ENCODE measurements at places on chromosomes 7 and 10. TPM values are rescaled to one million over a fixed set of nuclear protein-coding genes. Genes with fewer than 3 reads are reported as not detected.

GRCh38 chr10:122494173-122494820 lies 32.9 kb downstream of the HTRA1 start:
- H3K27me3 ChIP-seq = no peaks in the 10 kb centered on the region
- H3K4me3 ChIP-seq = peak overlapping the region; percentile 60
- H3K4me1 ChIP-seq = peaks cover 69% of the 10 kb centered on the region
- peaks cover 64% of the 10 kb centered on the region for H3K36me3 ChIP-seq
- H3K27ac ChIP-seq = peak overlapping the region; percentile 92

GRCh38 chr7:33550363-33550762 lies 355.0 kb upstream of the BMPER start:
- no peak overlapping the region for H3K27ac ChIP-seq
- DNase-seq = no peak
- H3K36me3 ChIP-seq = no peaks in the 10 kb centered on the region
- H3K27me3 ChIP-seq = no peaks in the 10 kb centered on the region
- no peak overlapping the region for H3K4me3 ChIP-seq

DNA sequence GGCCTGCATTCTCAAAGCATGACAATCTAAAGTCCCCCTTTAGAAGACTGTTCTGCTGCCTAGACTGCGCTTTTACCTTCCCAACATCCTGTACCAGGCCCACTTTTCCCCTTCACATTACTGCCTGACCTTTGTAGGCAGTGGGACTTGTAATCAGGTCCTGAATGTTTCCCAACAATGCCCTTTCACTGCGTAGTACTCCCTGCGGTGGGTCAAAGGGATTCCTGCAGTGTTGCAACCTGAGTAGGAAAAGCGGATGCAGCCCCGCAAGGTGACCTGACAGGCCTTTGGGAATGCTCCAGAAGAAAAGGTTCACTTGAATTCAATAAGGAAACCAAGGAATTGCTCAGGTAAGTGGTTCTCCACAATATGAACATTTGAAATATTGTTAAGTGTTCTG lies 4.9 kb upstream of the TCAF1 start:
- H3K36me3 ChIP-seq = no peaks in the 10 kb centered on the region
- H3K27me3 ChIP-seq = no peaks in the 10 kb centered on the region
- H3K4me3 ChIP-seq = no peak overlapping the region
- no peak for DNase-seq

DNA sequence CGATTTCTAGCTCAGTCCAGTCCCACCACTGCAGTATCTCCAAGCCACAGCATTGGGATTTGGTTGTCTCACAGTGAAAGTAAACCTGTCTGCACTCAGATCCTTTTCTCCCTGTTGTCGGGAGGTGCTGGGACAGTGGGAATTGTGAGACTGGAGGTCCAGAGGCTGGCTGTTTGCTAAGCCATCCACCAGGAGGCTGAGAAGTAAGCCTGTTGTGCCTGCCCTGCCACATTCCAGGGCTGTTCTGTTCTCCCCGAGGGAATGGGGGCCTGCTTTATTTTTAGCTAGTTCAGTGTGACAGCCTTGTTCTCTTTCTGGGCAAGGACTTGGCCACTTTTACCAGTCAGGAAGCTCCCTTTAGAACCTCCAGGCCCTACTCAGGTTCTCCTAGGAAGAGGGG lies 54.9 kb downstream of the HK1 start:
- peaks cover 54% of the 10 kb centered on the region for H3K4me1 ChIP-seq
- H3K36me3 ChIP-seq = peaks cover 36% of the 10 kb centered on the region
- peak overlapping the region; percentile 93 for H3K27ac ChIP-seq

- no peak overlapping the region for H3K4me3 ChIP-seq
- H3K36me3 ChIP-seq = peaks cover 7% of the 10 kb centered on the region
- no peaks in the 10 kb centered on the region for H3K27me3 ChIP-seq
- H3K27ac ChIP-seq = peak overlapping the region; percentile 17
Observed at GRCh38 chr7:131513245-131514061, 43.0 kb downstream of the PODXL start.

Gene SPDYE1
- total RNA-seq = not detected

DNA sequence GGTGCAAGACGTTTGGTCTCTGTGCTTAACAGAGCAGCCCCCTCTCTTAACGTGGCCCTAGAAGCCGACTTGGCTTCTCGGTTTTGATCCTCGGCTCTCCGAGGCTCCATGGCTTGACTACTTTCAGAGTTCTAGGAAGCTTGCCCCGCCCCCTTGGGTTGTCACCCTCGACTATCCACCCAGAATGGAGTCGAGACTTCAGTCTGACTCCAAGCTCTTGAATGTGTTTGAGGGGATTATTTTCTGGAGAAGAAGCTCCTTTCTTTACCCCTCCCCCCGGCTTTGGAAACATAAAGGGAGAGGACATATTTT lies 448 bp downstream of the SEC24C start:
- peak overlapping the region; percentile 100 for H3K27ac ChIP-seq
- peak overlapping the region; percentile 98 for H3K4me3 ChIP-seq
- no peaks in the 10 kb centered on the region for H3K27me3 ChIP-seq
- DNase-seq = peak; percentile 54
- H3K4me1 ChIP-seq = peaks cover 15% of the 10 kb centered on the region
- H3K36me3 ChIP-seq = peaks cover 68% of the 10 kb centered on the region

Gene FRAT1
- 2.1 TPM for total RNA-seq

Gene STK17A
- 51.6 TPM for total RNA-seq

GRCh38 chr7:8147760-8148463 lies 114.1 kb downstream of the ICA1 start:
- no peaks in the 10 kb centered on the region for H3K4me1 ChIP-seq
- no peak overlapping the region for H3K4me3 ChIP-seq
- DNase-seq = no peak
- H3K36me3 ChIP-seq = no peaks in the 10 kb centered on the region
- H3K27me3 ChIP-seq = no peaks in the 10 kb centered on the region

- H3K4me3 ChIP-seq = no peak overlapping the region
- peaks cover 13% of the 10 kb centered on the region for H3K36me3 ChIP-seq
- no peak overlapping the region for H3K27ac ChIP-seq
- H3K27me3 ChIP-seq = no peaks in the 10 kb centered on the region
- H3K4me1 ChIP-seq = no peaks in the 10 kb centered on the region
- peak; percentile 63 for DNase-seq
Observed at GRCh38 chr10:48406204-48406603, 99.7 kb downstream of the MAPK8 start.

DNA sequence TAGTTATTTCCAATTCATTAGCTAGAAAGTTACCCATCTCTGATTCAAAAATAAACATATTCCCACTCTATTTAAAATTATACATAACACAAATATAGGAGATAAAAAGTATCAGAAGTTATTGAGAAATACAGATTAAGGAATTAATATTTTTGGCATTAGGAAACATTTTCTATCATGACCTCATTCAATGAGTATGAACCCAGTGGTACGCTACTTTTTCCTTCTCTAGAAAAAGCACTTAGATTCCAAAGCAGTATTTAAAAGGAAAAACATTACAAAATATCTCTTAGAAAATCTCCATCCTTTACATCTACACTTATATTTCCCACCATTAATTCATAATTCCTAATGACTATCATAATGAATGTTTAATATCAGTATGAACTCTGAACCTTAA lies 240.6 kb upstream of the GNAI1 start:
- no peaks in the 10 kb centered on the region for H3K36me3 ChIP-seq
- H3K4me3 ChIP-seq = no peak overlapping the region
- no peaks in the 10 kb centered on the region for H3K4me1 ChIP-seq
- DNase-seq = no peak

Gene NAT16
- not detected for total RNA-seq

DNA sequence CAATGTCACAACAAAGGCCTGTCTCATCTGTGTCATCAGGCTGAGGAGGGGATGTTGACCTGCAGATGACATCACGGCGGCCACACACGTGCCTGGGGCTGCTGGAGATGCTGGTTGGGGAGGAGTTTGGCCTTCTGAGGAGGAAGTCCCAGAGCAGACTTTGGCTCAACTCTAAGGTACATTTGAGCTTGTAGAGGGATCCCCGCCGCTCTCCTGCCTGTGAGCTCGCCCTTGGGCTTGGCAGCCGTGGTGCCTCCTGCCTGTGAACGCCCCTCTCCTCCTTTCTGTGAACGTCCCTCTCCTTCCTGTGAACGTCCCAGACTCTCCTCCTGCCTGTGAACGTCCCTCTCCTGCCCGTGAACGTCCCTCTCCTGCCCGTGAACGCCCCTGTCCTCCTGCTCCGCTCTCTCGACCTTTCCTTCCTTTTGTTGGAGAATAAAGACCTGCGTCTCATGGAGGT lies 176.4 kb downstream of the DNAJB6 start:
- H3K36me3 ChIP-seq = no peaks in the 10 kb centered on the region
- peaks cover 18% of the 10 kb centered on the region for H3K27me3 ChIP-seq
- no peak overlapping the region for H3K27ac ChIP-seq
- no peak overlapping the region for H3K4me3 ChIP-seq
- no peaks in the 10 kb centered on the region for H3K4me1 ChIP-seq
- DNase-seq = no peak

GRCh38 chr7:22859641-22860290 lies 37.1 kb upstream of the TOMM7 start:
- H3K27me3 ChIP-seq = no peaks in the 10 kb centered on the region
- peak overlapping the region; percentile 87 for H3K27ac ChIP-seq
- DNase-seq = peak; percentile 79
- H3K4me3 ChIP-seq = peak overlapping the region; percentile 18

DNA sequence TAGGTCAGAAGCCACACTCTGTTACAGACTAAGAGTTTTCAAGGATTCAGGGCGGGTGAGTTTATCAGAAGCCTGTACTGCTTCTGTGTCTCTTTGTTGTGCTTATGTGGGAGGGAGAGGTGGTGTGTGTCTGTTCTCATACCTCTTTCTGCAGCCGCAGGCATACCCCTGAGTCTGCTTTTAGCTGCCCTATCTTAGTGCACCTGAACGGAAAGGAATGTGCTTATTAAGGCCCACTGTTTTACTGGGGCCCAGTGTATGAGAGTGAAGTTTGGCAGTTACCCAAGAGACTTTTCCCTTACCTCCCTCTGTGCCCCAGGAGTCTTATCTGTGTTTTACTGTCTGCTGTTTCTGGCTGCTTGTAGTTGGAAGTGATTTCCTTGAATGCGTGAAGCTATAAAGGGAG lies 104.3 kb downstream of the TYW1 start:
- H3K4me1 ChIP-seq = no peaks in the 10 kb centered on the region
- H3K27me3 ChIP-seq = no peaks in the 10 kb centered on the region
- H3K36me3 ChIP-seq = peaks cover 33% of the 10 kb centered on the region
- DNase-seq = no peak
- H3K27ac ChIP-seq = no peak overlapping the region
- H3K4me3 ChIP-seq = no peak overlapping the region

- no peak overlapping the region for H3K27ac ChIP-seq
- H3K4me1 ChIP-seq = no peaks in the 10 kb centered on the region
- H3K27me3 ChIP-seq = no peaks in the 10 kb centered on the region
- DNase-seq = no peak
- peaks cover 12% of the 10 kb centered on the region for H3K36me3 ChIP-seq
Observed at GRCh38 chr7:1899196-1899595, 229.1 kb downstream of the ELFN1 start.

DNA sequence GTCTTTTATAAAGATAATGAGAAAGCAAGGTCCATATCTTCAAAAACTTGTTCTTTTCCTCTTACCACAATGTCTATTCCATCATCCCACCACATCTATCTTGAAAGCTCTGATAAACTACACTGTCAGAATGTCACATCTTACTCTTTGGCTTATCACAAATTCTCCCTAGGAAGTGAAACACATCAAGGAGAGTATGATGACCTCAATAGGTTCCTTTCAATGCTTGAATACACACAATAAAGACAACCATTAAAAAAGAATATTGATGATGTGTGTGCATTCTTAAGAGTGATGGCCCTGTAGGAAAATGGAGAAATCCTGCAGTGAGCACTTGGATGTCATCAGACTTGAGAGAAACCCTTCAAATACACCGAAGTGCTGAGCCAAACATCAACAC lies 918.1 kb upstream of the SORCS1 start:
- no peaks in the 10 kb centered on the region for H3K36me3 ChIP-seq
- H3K27ac ChIP-seq = no peak overlapping the region
- DNase-seq = no peak

Gene NCF1
- total RNA-seq = not detected

GRCh38 chr7:16765436-16765859 lies 11.9 kb downstream of the TSPAN13 start:
- no peak overlapping the region for H3K4me3 ChIP-seq
- no peak overlapping the region for H3K27ac ChIP-seq
- peaks cover 3% of the 10 kb centered on the region for H3K4me1 ChIP-seq
- DNase-seq = no peak
- H3K27me3 ChIP-seq = no peaks in the 10 kb centered on the region

GRCh38 chr7:71784180-71784579 lies 628.0 kb downstream of the CALN1 start:
- no peak for DNase-seq
- H3K36me3 ChIP-seq = no peaks in the 10 kb centered on the region
- no peak overlapping the region for H3K4me3 ChIP-seq
- no peaks in the 10 kb centered on the region for H3K4me1 ChIP-seq
- no peaks in the 10 kb centered on the region for H3K27me3 ChIP-seq

Gene YKT6
- total RNA-seq = 153 TPM

DNA sequence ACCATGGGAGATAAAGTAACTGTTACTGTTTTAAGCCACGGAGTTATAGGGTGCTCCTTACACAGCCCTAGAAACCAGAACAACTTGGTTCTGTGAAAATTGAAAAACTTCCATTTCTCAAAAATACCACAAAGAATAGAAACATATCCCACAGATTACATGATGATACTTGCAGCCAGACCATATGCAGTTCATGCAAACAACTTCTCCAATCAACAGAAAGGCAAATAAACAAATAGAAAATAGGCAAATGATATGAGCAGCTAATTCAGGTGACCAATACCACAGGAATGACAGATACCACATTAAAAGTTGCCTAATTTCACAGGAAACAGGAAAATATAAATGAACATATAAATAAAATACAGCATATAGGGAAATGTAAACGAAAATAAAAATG lies 297.5 kb downstream of the HTR7 start:
- no peak overlapping the region for H3K27ac ChIP-seq
- no peaks in the 10 kb centered on the region for H3K4me1 ChIP-seq
- no peak for DNase-seq
- H3K27me3 ChIP-seq = no peaks in the 10 kb centered on the region
- H3K4me3 ChIP-seq = no peak overlapping the region
- no peaks in the 10 kb centered on the region for H3K36me3 ChIP-seq

- H3K4me1 ChIP-seq = no peaks in the 10 kb centered on the region
- H3K27me3 ChIP-seq = no peaks in the 10 kb centered on the region
- no peak overlapping the region for H3K4me3 ChIP-seq
- no peak for DNase-seq
Observed at GRCh38 chr7:105565190-105565589, 16.1 kb downstream of the EFCAB10 start.

- no peak overlapping the region for H3K27ac ChIP-seq
- H3K36me3 ChIP-seq = no peaks in the 10 kb centered on the region
- H3K4me1 ChIP-seq = no peaks in the 10 kb centered on the region
- no peak for DNase-seq
- H3K27me3 ChIP-seq = no peaks in the 10 kb centered on the region
Observed at GRCh38 chr7:132242192-132242812, 334.0 kb downstream of the PLXNA4 start.

GRCh38 chr10:20855398-20856038 lies 41.6 kb downstream of the NEBL start:
- H3K27me3 ChIP-seq = no peaks in the 10 kb centered on the region
- H3K27ac ChIP-seq = no peak overlapping the region
- H3K4me3 ChIP-seq = no peak overlapping the region
- peaks cover 5% of the 10 kb centered on the region for H3K36me3 ChIP-seq
- DNase-seq = peak; percentile 54
- H3K4me1 ChIP-seq = no peaks in the 10 kb centered on the region

Data from MCF 10A (cell line).